ENCODE measurements at places on chromosomes 2 and 18.

GRCh38 chr2:71557321-71557720 is 104.0 kb downstream of the DYSF start:
- DNase-seq = peak; percentile 45

GRCh38 chr2:69168950-69169654 is 156.1 kb downstream of the ANTXR1 start:
- no peak for DNase-seq

DNA sequence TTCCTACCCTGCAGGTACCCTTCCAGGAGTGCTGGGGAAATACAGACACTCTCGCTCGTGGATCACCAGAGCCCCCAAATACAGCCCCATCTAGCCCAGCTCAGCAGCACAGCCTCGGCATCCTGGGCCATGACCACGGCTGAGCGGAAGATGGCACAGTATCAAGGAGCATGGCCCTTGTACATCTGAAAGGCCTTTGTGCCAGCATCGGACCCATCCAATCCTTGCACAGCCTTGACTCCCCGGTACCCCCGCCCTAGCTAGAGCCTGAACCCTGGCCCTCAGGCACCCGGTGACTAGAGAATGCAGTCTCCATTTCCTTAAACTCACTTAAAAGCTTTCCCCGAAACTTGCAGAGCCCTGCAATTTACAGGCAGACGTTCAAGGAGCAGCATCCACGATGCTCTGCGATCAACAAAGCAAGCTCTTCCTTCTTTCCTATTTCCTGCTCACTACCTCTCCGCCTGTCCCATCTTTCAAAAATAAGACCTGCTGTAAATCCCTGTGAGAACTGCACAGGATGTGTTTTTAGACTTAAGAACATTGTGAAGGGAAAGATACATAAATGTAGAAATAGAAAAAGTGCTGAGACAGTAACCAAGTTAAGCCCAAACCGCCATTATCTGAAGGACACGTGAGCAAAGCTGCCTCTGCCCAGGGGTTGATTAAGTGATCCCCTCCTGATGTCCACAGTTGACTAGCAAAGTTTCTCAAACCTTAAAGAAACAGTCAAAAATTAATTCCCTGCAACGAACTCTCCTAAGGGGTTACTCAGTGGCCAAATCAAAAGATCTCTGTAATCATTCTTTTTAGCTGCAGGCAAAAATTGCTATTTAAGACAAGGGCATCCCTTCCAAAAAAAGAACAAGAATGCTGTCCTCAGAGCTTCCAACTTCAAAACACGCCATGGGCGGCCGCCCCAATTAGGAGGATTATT is 48.5 kb downstream of the ZNF516 start:
- DNase-seq = no peak

GRCh38 chr2:128783193-128783671 is 464.6 kb upstream of the HS6ST1 start:
- no peak for DNase-seq

DNA sequence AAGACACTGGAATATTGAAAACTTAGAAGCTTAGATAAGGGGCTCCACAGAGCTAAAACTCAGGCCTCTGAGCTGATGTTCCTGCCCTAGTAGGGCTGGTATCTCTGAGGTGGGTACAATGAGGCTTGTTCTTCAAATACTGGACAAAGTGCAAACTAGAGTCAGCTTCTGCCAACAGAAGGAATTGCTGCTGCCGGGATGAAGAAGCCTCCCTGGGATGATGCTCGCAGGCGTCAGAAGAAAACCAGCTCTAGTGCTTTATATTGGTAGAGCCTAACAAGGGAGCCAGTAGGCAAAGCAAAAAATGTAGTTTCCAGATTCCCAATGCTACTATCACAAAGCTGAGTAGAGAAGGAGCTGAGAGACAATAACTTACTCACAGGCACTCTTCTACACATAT is 118.1 kb downstream of the FOXI3 start:
- no peak for DNase-seq

DNA sequence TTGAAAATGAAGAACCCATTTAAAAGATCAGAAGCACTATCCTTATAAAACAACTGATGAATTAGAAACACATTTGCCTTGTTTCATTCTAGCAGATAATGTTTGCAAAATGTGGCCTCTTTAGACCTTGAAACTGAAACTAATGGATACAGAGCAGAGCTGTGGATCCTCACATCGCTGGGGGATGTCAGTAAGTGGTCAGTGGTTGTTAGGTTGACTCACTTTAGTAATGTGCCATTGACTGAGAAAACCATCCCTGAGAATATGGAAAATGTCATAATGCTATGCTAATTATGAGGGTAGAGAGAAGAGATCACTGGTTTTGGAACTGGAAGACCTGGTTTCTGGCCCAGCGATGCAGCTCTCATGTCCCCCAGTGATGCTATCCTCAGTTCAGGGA is 176.7 kb downstream of the MYO1B start:
- no peak for DNase-seq

- DNase-seq = no peak
Observed at GRCh38 chr2:159349674-159350299, 63.3 kb upstream of the WDSUB1 start.

- no peak for DNase-seq
Observed at GRCh38 chr2:15432642-15433256, 128.4 kb downstream of the NBAS start.

DNA sequence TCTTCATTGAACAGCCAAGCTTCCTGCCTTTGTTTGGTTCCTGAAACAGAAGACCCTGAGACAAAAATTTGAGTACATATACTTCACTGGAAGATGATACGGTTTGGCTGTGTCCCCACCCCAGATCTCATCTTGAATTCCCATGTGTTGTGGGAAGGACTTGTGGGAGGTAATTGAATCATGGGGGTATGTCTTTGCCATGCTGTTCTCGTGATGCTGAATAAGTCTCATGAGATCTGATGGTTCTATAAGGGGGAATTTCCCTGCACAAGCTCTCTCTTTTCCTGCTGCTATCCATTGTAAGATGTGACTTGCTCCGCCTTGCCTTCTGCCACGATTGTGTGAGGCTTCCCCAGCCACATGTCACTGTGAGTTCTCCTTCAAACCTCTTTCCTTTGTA is 76.5 kb downstream of the BABAM2 start:
- DNase-seq = no peak

- no peak for DNase-seq
Observed at GRCh38 chr2:177171418-177171865, 41.2 kb upstream of the HNRNPA3 start.

DNA sequence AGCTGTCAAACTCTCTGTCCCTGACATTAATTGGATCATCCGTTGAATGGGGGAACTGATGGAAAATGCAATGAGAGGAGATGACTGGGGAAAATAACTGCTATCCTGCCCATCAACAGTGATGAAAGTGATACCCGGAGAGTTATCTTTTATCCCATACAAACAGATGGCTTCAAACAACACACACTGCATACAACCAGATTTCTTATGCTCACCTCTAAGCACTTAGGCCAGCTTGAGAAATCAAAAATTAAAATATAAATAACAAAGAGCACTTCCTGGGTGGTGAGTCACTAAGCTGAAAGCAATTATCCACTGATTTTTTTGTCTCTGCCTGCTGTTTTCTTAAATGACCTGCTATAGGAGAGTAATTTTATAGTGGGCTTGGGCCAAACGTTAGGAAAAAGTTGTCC is 237.6 kb upstream of the RGPD4 start:
- DNase-seq = no peak

- no peak for DNase-seq
Observed at GRCh38 chr2:172442072-172442895, 14.9 kb downstream of the ITGA6 start.

- no peak for DNase-seq
Observed at GRCh38 chr2:55054106-55054875, 4.0 kb upstream of the RTN4 start.

- DNase-seq = peak; percentile 27
Observed at GRCh38 chr2:134181219-134181618, 72.7 kb upstream of the MGAT5 start.

- DNase-seq = no peak
Observed at GRCh38 chr2:48496849-48497248, 33.1 kb upstream of the STON1 start.

GRCh38 chr2:98748292-98749065 is 17.5 kb upstream of the MGAT4A start:
- DNase-seq = no peak

- no peak for DNase-seq
Observed at GRCh38 chr2:72137498-72138010, 10.1 kb downstream of the CYP26B1 start.

- no peak for DNase-seq
Observed at GRCh38 chr18:50970006-50970405, 2.2 kb downstream of the ELAC1 start.

GRCh38 chr2:59756150-59756549 is 797.3 kb downstream of the BCL11A start:
- no peak for DNase-seq

- DNase-seq = no peak
Observed at GRCh38 chr2:98804736-98805135, 73.8 kb upstream of the MGAT4A start.

DNA sequence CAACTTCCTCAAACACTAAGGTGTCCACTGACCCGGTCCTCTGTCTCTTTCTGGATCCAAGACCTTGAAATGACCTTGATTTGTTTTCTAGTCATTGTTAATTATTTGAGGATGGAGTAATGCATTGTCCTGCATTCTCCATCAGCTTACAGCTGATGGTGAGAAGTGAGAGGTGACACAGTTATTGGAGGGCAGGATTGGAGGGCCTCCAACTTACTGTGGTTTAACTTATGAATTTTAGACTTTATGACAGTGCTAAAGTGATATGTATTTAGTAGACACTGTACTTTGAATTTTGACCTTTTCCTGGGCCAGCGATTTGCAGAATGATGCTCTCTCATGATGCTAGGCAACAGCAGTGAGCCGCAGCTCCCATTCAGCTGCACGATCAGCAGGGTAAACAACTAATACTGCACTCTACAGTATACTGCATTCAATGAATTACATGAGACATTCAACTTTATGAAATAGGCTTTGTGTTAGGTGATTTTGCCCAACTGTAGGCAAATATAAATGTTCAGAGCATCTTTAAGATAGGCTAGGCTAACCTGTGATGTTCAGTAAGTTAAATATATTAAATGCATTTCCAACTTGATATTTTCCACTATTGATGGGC is 200.0 kb upstream of the MEX3C start:
- DNase-seq = no peak

DNA sequence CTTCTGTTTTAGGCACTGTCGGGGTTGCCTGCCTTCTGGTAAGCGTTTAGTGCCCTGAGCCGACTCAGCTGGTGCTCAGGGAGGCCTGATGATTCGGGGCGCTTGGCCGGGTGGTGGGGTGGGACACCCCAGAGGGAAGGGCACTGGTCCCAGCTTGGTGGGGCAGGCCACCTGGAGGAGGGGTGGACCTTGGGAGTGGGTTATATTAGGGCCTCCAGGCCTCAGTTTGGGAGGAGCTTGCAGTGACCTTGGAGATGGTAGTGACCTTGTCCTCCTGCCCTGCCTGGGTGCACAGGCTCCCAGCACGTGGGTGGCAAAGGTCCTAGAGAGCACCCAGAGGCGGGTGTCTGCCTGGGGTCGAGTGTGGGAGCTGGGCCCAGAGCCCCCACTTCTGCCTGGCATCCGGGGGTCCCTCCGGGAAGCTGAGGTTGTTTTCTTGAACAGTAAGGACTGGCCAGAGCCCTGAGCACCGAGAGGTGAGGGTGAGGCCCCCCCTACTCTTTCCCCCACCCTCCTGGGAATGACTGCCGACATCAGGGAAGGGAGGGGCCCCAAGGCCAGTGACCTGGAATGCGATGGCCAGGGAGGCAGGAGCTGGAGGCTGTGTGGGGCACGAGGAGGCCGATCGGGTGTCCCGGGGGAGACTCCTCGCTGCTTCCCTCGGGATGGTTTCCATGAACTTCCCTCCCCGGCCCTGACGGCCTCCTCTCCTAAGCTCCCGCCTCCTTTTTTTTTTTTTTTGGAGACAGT is 61.3 kb downstream of the HPCAL1 start:
- DNase-seq = no peak

DNA sequence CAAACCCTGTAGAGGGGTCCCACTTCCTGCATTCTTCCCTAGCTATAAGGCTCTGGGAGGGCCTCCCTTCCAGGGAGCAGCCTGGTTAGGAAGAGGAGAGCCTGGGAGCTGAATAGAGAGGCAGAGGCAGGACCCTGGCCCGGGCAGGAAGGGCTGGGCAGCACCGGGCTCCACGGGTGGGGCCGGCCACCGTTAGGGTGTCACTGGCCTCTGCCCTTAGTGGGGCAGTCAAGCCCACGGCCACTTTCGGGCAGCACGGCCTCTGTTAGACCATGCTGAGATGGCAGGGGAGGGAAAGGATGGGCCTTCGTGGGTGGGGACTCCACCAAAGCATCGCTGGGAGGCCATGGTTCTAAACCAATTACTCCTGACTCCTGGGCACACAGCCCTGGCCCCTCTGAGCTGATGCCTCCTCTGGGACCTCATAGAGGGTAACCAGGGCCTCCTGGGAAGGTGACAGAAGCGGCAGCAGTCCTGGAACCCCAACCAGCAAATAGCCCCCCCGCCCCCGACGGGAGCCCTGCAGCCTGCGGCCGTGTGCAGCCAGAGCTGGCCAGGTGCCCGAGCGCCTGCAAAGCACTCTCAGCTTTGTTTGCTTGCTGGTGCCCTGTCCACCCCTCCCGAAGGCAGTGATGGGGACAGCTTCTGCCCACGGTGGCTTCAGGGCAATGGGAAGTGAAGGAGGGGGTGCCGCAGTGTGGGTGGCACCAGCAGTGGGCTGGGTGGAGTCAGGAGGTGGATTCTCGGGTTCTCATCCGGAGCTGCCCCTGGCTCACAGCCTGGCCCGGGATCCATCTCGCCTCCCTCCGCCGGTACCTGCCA is 16.3 kb upstream of the HPCAL1 start:
- DNase-seq = no peak

GRCh38 chr18:7658701-7659100 is 91.6 kb downstream of the PTPRM start:
- DNase-seq = no peak

- no peak for DNase-seq
Observed at GRCh38 chr18:71020342-71021029, 731.6 kb downstream of the SOCS6 start.

- DNase-seq = no peak
Observed at GRCh38 chr18:76397631-76398030, 97.4 kb downstream of the ZNF516 start.

GRCh38 chr2:234382131-234382530 is 114.8 kb downstream of the ARL4C start:
- DNase-seq = no peak

DNA sequence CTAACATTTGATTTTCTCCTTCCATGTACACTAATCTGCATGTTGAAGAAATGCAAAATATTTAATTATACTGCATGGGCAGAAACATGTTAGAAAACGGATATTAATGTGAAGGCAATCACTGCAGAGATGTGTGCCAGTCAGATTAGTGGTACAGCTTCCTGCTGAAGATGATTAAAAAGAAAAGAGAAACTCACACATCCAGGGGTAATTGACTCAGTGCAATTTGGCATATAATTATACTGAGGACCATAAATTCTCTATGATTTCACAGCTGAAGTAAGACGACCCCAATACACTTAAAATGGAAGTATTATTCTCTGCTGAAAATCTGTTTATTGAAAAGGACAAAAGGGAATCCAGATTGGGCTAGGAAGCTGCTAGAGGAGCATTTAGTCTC is 243.4 kb downstream of the TGIF1 start:
- DNase-seq = no peak

DNA sequence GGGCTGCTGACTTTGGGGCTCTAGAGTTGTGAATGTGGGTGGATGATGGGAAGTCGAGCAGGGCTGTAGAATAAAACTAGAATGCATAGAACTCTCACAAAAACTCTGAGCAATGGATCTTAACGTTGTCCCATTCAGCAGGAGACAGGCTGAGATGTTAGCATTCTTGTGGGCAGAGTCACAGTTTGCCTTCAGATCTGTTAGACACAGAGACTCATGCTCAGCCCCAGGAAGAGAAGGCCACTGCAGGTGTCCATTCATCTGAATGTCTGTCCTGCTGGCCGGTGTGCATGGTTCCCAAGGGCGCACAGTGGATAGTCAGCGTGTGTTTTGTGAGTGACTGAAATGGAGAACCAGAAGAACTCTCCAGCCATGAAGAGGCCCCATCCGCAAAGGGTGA is 111.3 kb downstream of the TSN start:
- no peak for DNase-seq

All from left lung (tissue), 14 donors.